ENCODE measurements at places on chromosomes 7 and 10.

GRCh38 chr10:78868456-78868855 lies 200.3 kb upstream of the ZMIZ1 start:
- DNase-seq = no peak

DNA sequence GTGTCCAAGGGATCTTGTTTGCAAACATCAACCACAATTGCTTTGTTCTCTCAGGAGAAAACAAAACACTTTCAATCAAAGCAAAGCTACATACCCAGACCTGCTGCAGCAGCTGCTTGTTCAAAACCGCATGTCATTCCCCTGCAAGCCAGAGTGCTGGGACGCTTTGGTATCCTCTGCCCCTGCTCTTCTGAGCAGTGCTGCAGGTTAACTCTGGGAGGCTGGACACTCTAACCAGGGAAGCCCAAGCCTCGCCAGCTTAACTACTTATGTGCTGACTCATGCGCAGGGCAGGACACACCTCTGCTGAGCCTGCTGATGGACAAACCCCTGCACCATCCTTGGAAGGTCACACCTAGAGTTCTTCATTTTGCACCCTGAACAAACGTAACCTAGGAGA lies 28.2 kb upstream of the ASAH2 start:
- no peak for DNase-seq

DNA sequence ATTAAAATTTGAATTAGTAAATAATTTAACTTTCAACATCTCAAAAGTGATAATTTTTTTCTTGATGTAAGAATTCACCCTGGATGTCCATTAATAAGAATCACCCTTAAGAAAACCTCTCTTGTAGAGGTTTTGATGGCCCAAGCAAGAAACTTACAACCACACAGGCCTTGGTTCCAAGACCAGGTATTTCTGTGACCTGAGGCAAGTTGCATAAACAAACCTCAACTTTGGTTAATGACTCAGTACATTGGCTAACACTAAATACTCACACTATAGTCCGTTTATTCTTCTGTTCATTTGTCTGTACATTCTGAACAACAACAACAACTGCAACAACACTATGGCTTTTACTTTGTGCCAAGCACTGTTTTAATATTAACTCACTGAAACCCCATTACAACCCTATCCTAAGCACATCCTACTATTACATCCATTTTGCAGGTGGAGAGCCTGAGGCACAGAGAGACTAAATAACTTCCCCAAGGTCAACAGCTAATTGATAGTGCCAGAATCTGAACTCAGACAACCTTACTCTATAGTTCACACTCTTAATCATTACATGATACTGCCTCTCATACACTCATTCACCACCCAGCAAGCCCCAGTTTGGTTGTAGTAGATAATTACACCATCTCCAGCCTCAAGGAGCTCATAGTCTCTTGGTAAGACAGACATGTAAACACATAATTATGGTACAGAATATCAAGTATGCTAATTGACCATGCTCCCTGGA lies 6.6 kb downstream of the ANK3 start:
- no peak for DNase-seq

DNA sequence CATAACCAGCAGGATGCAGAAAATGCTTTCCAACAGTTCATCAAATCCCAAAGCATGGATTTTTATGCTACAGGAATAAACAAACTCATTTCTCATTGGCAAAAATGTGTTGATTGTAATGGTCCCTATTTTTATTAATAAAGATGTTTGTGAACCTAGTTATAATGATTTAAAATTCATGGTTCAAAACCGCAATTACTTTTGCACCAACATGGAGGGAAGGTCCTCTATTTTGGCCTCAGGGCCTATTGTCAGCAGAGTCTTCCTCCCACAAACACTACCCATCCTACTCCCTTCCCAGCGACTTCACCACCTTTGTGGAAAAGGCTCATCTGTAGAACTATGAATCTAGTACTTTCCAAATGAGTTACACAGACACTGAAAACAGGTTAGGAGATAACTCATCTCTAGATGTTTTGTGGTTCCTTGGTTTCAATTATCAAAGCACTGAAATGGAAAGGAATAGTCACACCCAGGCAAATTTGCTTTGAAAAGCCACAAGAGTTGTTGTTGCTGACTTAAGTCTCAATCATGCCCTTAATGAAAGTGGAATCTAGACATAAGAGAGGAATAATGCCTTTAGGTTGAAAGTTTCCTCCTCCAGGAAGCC lies 59.4 kb upstream of the FRMD4A start:
- no peak for DNase-seq

GRCh38 chr10:46545861-46546590 lies 10.4 kb downstream of the GPRIN2 start:
- no peak for DNase-seq

GRCh38 chr10:16545116-16545736 lies 23.5 kb upstream of the C1QL3 start:
- DNase-seq = peak; percentile 30

- no peak for DNase-seq
Observed at GRCh38 chr7:42023262-42023661, 213.7 kb downstream of the GLI3 start.

- no peak for DNase-seq
Observed at GRCh38 chr10:20919481-20919880, 22.4 kb upstream of the NEBL start.

GRCh38 chr10:55232553-55232952 lies 431.5 kb upstream of the PCDH15 start:
- DNase-seq = no peak

- DNase-seq = no peak
Observed at GRCh38 chr7:79096361-79096805, 357.1 kb downstream of the MAGI2 start.

GRCh38 chr7:40047661-40048060 lies 86.8 kb downstream of the MPLKIP start:
- no peak for DNase-seq

- no peak for DNase-seq
Observed at GRCh38 chr10:66819691-66820090, 106.1 kb upstream of the LRRTM3 start.

DNA sequence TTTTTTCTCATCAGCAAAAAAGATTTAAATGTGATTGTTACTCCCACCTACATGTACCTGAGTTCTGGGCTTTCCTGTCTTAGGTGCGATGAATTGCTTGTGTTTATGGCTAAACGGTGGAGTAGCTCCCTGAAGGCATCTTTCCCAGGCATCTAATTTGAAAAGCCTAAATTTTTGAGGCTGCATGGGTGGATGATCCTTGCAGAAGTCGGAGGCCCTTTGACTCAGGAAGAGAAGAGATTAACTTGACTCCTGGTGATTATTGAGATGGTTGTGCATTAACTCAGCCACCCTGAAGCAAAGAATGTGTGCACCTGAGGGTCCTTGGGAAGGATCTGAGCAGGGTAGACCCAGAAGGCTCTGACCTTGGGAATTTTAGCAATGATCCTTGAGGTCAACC lies 155.6 kb upstream of the SEMA3C start:
- DNase-seq = no peak

DNA sequence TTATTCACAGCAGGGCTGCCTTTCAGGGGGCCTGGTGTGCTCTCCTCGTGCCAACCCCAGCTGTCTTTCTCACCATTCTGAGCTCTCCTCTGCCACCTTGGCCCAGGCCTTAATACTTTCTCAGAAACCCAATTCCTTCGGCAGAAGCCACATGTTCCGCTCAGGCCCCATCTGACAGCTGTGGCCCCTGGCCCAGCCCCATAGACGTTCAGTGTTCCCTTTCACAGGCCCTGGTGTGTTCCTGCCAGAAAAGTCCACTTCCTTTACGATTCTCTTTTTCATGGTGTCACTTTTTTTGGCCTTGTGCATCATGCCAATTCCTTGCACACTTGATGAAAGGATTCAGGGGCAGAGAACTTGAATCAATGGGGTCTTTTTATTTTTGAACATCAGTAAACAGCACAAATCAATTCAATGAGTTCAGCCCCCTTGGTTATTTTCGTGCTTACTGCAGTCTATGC lies 15.9 kb upstream of the GPNMB start:
- no peak for DNase-seq
